ENCODE measurements at places on chromosomes 4 and X.

- peak; percentile 31 for DNase-seq
Measured at GRCh38 chrX:119784747-119785446, 6.5 kb downstream of the RPL39 start.

DNA sequence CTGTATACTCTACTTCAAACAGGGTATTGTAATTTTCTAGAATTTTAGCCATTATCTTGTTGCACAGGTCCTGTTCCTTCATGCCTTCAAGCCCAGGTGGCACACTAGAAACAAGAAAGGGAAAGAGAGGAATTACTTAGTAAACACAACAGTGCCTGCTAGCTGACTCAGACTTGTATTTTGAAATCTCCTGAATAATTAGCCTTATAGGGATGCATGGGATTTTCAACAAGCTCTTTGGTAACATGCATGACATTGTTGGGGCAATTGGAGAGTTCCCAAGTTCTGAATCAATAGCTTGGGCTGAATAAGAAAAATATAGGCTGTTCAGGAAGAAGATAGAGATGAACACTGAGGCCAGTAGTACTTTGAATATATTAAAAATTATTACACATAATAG, 118.8 kb downstream of the FAM13A start:
- DNase-seq = peak; percentile 79

- peak; percentile 35 for DNase-seq
Measured at GRCh38 chr4:54065282-54066087, 1.1 kb upstream of the CHIC2 start.

DNA sequence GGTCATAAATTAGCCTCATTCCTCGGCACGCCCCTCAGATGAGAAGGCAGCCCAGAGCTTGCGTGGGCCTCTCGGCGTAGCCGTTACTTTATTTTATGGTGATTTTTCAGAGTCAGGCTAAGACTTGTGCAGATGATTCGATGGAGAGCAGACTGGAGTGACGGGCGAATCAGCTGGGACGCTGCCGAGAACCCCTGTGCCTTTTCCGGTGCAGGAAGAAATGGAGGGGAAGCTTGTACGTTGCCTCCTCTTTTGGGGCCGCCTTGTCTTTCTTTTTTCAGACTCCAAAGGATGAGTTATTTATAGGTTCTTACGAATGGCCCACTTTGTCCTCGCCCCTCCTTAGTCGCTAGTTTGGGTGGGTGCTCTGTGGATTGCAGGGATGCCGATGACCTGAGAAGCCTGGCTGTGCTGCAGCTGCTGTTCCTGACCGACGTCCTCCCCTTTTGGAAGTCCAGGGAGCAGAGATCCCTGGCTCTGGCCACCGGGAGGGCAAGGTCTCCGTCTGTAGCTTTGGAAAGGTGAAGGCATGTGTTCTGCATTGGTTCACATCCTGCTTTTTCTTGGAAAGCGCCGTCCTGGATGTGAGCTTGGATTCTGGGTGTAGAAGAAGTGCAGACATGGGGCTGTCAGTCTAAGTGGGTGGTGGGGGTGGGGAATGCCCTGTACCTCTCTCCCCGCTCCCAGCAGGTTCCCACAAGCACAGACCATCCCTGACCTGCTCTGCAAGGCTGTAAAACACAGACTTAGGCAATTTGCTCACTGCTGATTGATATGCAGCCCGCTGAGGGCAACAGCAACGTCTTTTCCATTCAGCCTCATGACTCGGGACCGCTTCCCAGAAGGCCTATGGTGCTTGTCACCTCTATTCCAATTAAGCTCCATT, 9.3 kb downstream of the SORCS2 start:
- DNase-seq = no peak

DNA sequence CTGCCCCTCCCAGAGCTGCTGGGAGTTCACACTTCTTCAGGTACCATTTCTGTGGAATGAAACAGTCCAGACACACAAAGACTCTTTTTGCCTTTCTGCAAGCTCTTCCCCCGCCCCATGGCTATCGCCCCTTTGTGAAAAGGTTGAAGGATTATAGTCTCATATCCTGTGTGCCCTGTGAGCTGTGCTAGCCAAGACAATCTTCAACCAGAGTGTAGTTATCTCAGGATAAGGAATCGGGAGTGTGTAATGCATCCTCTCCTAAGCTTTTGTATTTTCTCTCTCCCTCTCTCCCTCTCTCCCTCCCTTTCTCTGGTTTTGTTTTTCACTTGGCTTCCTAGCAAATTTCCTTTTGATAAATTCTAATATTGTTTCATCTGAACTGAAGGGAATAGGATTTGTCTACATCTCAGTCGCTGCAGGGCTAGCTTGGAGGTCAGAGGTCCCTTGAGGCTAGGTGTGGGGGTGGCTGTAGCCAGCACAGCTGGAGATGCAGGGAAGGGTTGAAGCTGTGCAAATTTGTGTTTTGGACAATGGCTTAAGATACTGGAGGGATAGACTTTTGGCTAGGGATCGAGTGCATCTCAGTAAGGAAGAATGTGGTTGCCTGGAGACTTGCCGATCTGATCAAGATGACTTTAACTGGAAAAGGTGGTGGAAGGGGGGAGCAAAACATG, 74.6 kb upstream of the NALF2 start:
- no peak for DNase-seq

DNA sequence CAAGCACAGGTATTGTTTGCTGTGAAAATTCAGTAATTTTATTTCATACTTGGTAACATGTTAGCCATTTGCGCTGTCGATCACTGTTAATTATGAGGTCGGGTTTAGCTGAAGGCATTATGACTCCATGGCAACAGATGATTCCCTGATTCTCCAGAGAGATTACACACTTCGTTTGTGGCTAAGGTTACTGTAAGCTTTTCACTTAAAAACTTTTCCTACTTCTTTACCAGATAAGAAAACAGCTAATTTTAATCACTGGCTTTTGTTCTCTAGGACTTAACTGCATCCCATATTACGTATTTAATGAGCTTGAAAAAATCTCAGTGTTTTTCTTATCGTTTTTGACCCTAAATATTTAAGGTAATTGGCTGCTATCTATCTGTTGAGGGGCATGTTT, 2.1 kb downstream of the GSTCD start:
- no peak for DNase-seq

GRCh38 chrX:69424161-69424560, 80.0 kb upstream of the NALF2 start:
- DNase-seq = no peak

GRCh38 chr4:101355767-101356702, 8.7 kb upstream of the PPP3CA start:
- DNase-seq = peak; percentile 75

- DNase-seq = peak; percentile 8
Measured at GRCh38 chr4:26356081-26356501, 35.3 kb downstream of the RBPJ start.

Data from AG08395 (cell line).